ENCODE measurements at places on chromosomes 7 and 10.

DNA sequence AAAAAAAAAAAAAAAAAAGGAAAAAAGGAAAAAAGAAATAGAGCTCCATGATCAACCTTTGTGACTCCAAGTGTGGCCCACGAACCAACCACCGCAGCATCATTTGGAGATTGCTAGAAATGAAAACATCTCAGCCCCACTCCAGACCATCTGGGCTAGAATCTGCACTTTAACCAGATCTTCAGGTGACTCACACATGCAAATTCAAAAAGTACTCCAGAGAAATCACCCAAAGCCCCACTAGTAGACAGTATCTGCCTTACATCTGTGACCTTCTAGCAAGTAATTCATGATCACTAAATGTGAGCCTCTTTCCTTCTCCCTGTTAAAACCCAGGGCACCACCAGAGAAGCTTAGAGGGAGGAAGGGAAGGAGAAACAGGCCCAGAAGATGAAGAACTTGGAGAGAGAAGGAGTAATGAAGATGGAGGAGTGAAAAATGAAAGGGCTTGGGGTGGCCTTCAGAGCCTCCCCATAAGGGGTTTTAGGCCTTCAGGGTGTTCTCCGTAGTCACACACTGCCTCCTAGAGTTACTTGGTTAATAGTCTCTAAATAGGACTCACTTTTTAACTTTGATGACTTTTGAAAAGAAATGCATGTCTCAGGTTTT is 94.0 kb downstream of the SLC37A3 start:
- peak; percentile 58 for DNase-seq

DNA sequence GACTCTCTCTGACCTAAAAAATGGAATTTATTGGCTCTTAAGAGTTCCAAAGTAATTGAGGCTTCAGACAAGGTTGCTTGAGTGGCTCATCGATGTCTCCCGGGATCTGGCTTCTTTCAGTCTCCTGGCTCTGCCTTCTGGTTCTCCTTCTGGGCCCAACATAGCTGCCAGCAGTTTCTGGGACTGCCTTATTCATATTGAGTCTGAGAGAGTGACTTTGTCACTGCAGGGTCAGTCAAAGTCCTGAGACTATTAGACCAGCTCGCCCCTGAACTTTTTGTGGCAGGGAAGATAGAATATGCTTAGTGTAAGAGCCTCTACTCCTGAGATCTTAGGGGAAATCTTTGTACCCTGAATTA is 94.0 kb downstream of the MMRN2 start:
- no peak for DNase-seq

DNA sequence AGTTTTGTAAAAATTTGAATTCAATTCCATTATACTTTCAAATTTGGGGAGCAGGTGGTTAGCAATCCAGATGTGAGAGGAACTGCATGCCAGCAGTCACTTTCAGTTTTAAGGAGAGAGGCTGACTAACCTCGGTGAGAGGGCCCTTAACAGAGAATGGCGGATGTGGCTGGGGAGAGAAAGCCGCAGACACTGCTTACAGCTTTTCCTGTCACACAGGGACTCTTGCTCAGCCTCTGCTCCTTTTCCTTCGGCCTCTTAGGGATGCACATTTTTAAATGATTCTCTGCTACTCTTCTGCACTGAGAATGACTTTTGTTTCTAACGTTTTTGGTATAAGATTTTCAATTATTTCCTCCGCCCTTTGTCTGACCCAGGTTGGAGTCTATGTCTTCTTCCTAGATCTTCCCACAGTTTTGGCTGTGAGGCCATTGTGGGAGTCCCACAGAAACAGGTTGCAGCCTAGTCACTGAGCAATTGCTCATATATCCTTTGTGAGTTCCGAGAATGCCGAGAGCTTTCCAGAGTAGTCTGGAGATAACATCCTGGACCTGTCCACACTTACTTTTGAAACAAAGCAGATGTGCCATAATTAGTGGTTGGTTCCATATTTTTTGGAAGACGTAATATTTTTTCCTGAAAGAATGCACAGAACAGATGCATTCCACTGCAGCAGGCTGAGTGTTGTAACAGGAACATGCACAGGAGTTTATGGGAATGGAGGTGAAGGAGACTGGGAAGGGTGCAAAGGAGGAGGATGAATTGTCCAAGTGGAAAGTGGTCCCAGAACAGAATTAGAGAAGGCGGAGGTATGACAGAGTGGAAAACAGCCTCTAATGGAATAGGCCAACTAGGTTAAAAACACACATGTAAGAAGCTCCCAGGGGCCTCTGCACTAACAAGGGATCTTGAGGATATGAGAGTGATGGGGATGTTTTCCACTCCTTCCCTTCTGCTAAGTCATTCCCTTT is 168.0 kb upstream of the ZNF32 start:
- peak; percentile 66 for DNase-seq

GRCh38 chr7:100582041-100582579 is 3.8 kb downstream of the LRCH4 start:
- no peak for DNase-seq

- no peak for DNase-seq
Observed at GRCh38 chr7:17495655-17496394, 197.4 kb downstream of the AHR start.

DNA sequence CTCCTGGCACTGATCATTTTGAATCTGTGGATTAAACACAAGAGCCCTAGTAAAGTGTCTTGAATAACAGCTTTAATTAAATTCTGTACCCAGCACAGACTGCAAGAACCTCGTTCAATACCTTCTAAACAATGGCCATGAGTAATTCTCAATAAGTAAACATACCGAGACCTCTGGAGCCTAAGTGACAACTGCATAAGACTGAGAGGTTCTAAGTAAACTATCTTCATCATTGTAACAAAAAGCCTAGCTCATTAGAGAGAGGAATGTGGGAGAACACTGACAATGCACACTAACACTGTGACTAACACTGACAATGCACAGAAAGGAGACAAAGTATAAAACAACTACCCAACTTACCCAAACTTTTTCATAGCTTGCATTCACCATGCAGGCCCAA is 117.4 kb downstream of the ELAPOR2 start:
- no peak for DNase-seq

DNA sequence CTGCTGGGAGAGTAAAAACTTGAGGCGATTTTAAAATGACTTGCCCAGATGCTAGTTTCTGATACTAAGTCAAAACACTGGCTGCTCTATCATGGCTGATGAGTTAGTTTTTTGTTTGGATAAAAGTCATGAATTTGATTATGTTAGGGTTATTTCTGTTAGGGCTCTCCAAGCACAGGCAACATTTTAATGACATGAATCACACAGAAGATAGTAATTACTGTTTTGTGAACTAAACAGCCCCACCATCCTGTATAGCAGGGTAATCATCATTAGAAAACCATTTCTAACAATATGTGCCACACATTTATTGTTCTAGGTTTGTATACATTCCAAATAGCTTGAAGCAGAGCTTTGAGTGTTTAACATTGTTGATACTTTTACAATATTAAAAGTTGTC is 750.3 kb downstream of the ANKRD7 start:
- no peak for DNase-seq

GRCh38 chr7:112654322-112655216 is 135.6 kb downstream of the TMEM168 start:
- no peak for DNase-seq

DNA sequence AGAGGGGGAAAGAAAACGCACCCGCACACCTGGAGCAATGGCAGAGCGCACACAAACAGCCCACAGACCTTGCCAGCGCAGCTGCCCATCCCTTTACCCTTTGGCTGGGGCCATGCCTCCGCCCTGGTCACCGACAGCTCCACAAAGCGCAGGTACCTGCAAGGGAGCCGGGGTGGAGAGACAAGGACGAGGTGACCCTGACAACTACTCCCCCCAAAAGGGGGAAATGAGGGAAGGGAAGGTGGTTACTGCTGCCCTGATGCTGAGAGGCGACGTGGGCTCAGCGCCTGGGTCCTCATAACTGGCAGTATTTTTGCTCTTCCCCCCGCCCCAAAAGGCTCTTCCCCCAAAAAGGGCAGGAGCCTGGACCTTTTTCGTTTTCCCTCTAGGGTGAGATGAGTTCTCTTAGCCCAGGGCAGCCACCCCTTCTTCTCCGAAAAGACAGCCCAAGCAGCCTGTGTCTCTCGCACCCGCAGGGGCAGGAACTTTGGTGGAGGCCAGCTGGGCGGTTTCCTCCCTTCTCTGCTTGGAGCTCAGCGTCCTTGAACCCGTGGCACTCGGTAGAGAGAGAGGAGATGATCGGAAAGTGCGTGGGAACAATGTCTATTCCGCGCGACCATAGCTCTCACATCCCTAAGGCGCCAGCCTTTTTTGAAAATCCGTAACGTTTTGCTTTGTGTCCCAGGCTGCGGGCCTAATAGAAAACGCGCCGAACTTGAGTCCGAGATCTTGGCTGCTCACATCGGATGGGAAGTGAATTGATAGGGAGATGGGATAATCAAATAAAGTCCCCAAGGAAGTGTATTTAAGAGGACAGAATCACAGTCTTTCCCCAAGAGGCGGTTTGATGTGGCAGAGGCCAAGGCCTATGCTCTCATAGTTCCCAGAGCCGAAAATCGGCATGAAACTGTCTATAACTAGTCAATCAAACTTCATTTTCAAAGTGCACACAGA is 1.0 kb downstream of the NKX2-3 start:
- no peak for DNase-seq

DNA sequence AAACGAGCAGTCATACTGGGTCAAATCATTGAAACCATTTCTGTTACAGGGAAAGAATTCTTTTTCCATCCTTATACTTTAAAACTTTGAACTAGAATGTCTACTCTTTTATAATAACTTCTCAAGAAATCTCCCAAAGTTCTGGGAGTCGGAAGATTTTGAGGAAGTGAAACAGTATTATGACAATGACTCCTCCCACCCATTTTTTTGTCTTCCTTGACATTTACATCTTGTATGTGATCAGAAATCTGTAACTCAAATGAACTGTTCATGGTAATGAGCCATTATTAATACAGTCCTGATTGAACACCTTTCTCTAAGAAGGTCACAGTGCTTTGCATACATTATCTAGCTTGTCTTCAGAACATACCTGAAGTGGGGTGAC is 227.4 kb downstream of the CELF2 start:
- DNase-seq = no peak

DNA sequence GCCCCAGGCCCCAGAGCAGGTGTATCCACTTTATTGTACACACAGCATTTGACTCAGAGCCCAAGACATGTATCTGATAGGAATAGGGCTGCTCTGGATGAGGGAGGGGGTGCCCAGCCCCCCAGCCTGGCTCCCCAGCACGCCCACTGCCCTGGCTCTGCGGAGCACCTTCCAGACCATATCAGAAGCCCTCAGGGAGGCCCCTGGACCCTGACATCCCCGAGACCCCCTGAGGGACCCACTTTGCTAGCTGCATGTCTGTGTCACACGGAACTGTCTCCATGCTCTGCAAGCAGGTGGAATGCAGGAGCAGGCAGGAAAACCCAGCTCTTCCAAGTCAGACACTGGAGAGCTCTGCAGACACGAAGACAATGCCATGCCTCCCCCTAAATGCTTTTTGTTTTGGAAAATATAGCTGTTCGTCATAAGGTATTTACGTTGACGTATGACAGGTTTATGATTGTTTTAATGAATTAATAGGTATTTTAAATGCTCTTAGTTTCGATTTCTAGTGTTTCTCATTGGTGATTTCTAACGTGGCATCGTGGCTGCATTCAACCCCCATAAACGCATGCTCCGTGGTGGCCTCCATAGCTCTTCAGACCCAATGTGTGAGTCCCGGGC is 92.8 kb upstream of the INSIG1 start:
- no peak for DNase-seq

GRCh38 chr10:69624245-69624786 is 5.7 kb upstream of the FAM241B start:
- DNase-seq = no peak

DNA sequence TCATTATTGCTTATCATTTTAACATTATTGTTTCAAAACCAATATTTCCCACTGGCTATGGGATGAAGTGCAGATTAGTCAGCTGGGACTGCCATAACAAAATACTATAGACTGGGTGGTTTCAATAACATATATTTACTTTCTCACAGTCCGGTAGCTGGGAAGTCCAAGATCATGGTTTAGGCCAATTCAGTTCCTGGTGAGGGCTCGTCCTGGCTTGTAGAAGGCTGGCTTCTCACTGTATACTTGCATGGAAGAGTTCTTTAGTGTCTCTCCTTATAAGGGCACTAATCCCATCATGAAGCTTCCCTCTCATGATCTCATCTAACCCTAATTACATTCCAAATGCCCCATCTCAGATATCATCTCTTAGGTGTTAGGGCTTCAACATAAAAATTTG is 101.3 kb downstream of the CHRM2 start:
- no peak for DNase-seq

GRCh38 chr7:51019191-51019844 is 236.6 kb upstream of the GRB10 start:
- DNase-seq = no peak

GRCh38 chr7:76423666-76424412 is 911 bp upstream of the ZP3 start:
- no peak for DNase-seq

DNA sequence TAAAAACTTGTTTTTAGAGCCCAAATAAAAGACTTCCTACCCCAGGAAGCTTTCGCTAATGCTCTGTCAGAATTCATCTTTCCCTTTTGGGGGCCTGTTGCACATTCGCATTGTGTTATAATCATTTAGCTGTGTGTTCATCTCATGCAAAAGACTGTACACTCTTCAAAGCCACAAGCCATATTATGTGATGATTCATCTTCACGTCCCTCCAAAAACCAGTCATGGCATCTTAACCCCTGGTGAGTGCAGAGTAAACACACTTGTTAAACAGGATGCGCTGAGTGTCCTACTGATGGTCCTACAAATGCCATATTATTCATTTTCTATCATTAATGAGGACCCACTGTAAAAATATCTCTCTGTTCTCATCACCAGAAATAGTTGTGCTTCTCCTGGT is 235.4 kb downstream of the KIAA1217 start:
- no peak for DNase-seq

DNA sequence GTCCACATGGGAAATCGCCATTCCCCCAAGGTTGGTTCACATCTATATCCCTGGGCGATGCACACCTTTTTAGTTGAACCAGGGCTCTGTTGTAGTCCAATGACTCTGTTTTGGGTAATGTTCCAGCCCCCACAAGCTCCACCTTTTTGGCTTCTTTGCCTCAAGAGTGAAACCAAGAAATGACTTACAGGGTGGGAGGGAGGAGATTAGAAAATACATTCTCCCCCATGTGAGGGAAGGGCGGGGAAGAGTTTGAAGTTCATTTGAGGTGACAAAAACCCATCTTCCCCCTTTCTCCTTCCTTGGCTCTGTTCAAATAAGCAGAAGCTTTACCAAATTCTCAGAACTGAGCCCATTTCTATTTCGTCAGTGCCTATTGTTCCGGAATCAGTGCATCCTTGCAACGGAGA is 82.8 kb downstream of the GATA3 start:
- no peak for DNase-seq
